ENCODE measurements at places on chromosomes 11 and 22.

GRCh38 chr11:61754534-61755482 lies 2.4 kb downstream of the MYRF start:
- peaks cover 13% of the 10 kb centered on the region for H3K4me1 ChIP-seq
- DNase-seq, result peak; percentile 82
- H3K4me3 ChIP-seq, result no peak overlapping the region
- H3K36me3 ChIP-seq, result no peaks in the 10 kb centered on the region
- peak overlapping the region; percentile 63 for H3K27ac ChIP-seq
- peaks cover 5% of the 10 kb centered on the region for H3K27me3 ChIP-seq

DNA sequence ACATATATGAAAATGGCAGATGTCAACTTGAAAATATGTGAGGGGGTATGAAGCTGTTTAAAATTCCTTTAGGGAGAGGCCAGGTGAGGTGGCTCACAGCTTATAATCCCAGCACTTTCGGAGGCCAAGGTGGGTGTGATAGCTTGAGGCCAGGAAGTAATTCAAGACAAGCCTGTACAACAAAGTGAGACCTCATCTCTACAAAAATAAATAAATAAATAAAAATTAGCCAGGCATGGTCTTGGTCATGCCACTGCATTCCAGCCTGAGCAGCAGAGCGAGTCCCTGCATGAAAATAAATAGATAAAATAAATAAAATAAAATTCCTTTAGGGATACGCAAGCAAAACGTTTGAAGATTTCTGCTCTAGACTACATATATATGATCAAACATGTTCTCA lies 38.1 kb upstream of the FAM181B start:
- H3K4me3 ChIP-seq, result no peak overlapping the region
- DNase-seq, result no peak
- no peaks in the 10 kb centered on the region for H3K36me3 ChIP-seq

- H3K27ac ChIP-seq, result no peak overlapping the region
- H3K36me3 ChIP-seq, result no peaks in the 10 kb centered on the region
- no peak overlapping the region for H3K4me3 ChIP-seq
- peaks cover 19% of the 10 kb centered on the region for H3K4me1 ChIP-seq
- DNase-seq, result no peak
- H3K27me3 ChIP-seq, result no peaks in the 10 kb centered on the region
These were observed 154.3 kb upstream of the RASSF10 start for GRCh38 chr11:12854829-12855228.

- H3K27ac ChIP-seq, result no peak overlapping the region
- H3K36me3 ChIP-seq, result no peaks in the 10 kb centered on the region
- no peaks in the 10 kb centered on the region for H3K27me3 ChIP-seq
- no peaks in the 10 kb centered on the region for H3K4me1 ChIP-seq
These were observed 861.3 kb downstream of the TBC1D22A start for GRCh38 chr22:47623763-47624148.

GRCh38 chr11:132640952-132641351 lies 891.3 kb downstream of the OPCML start:
- no peaks in the 10 kb centered on the region for H3K4me1 ChIP-seq
- H3K27me3 ChIP-seq, result no peaks in the 10 kb centered on the region
- H3K27ac ChIP-seq, result no peak overlapping the region
- DNase-seq, result no peak
- no peak overlapping the region for H3K4me3 ChIP-seq

GRCh38 chr22:20904980-20905355 lies 12.2 kb upstream of the CRKL start:
- no peaks in the 10 kb centered on the region for H3K36me3 ChIP-seq
- H3K4me3 ChIP-seq, result no peak overlapping the region

GRCh38 chr11:29268733-29269132 lies 748.1 kb downstream of the KCNA4 start:
- no peaks in the 10 kb centered on the region for H3K27me3 ChIP-seq
- DNase-seq, result no peak
- H3K4me3 ChIP-seq, result no peak overlapping the region
- H3K27ac ChIP-seq, result no peak overlapping the region
- H3K36me3 ChIP-seq, result no peaks in the 10 kb centered on the region
- no peaks in the 10 kb centered on the region for H3K4me1 ChIP-seq

DNA sequence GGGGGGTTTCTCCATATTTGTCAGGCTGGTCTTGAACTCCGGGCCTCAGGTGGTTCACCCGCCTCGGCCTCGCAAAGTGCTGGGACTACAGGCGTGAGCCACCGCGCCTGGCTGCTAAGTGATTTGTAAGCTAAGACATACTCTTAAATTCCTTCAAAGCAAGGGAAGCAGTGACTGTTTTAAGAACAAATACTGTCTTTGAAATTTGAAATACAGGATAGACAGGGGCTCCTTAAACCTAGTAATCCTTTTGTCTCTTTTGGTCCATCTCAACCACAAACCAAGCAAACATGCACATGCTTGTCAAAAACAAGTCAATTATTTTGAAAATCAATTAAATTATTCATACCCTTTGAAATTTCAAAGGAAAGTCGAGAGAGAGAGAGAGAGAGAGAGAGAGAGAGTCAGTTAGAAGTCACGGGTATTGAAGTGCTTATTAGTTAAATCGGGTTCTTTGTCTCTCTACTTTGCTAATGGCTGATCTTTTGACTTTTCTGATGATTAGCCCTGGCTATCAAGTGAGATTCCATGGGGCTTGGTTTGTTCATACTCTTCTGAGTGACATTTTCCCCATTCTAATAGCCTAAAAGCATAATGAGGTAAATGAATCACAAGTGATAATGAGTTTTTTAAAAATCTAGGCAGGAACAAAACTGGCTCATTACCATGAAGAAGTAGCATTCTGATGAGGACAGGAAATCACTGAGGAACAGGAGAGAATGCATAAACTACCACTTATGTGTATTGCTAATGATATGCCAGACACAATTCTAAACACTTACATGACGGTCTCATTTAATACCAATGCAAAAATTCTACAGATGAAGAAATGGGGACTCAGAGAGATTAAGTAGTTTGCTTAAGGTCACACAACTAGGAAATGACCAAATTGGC lies 48.0 kb downstream of the MCHR1 start:
- no peak overlapping the region for H3K27ac ChIP-seq
- H3K27me3 ChIP-seq, result no peaks in the 10 kb centered on the region
- H3K4me3 ChIP-seq, result no peak overlapping the region
- DNase-seq, result peak; percentile 57
- H3K4me1 ChIP-seq, result no peaks in the 10 kb centered on the region
- no peaks in the 10 kb centered on the region for H3K36me3 ChIP-seq

DNA sequence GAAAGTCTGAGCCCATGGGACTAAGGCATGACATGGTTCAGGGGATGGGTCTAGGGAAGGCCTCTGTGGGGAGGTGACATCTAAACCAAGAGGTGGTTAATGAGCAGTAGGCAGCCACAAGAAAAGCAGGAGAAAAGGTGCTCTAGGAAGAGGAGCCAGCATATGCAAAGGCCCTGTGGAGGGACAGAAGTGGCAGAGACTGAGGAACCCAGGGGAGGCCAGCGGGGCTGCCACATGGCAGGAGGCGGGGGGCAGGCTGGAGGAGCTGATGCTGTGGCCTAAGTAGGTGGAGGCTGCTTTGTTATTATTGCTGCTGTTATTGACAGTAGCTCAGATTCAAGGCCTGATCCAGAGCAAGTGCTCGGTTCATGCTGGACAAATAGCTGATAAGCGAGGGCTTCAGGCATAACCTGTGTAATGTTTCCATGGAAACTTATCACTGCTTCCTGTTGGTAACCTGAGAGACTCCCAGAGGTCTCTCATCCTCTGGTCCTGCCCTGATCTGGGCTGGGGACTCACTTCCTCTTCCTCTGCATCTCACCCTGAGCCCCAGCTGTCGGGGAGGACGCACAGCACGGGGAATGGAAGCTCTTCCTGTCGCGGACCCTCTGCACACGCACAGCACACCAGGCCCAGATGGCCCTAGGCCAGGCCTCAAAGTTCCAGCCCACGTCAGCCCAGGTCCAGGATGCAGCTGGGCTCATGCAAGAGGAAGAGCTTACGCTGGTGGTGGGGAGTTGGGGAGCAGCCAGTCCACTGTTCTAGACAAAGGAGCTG lies 75.2 kb upstream of the TP53I11 start:
- no peaks in the 10 kb centered on the region for H3K27me3 ChIP-seq
- no peak for DNase-seq
- H3K36me3 ChIP-seq, result no peaks in the 10 kb centered on the region
- H3K27ac ChIP-seq, result no peak overlapping the region
- H3K4me3 ChIP-seq, result no peak overlapping the region
- H3K4me1 ChIP-seq, result peaks cover 10% of the 10 kb centered on the region

DNA sequence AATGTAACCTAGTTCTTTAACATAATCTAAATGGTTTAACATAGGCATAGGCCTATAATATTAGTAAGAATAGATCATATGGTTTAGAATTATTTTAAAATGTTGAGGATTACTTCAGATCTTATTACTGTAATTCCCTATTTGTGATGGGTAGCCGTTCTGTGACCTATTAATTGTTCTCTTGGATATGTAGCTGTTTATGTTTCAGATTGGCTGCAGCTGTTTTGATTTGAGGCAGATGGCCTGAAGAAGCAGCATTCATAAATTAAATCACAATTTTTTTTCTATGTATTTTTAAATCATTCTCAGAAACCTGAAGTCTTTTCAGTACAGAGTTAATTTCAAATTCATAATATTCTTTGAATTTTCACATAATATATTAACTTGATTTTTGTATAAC lies 104.5 kb downstream of the PDE3B start:
- no peak overlapping the region for H3K4me3 ChIP-seq
- H3K36me3 ChIP-seq, result no peaks in the 10 kb centered on the region
- DNase-seq, result no peak
- no peaks in the 10 kb centered on the region for H3K27me3 ChIP-seq
- H3K27ac ChIP-seq, result no peak overlapping the region
- H3K4me1 ChIP-seq, result peaks cover 9% of the 10 kb centered on the region

DNA sequence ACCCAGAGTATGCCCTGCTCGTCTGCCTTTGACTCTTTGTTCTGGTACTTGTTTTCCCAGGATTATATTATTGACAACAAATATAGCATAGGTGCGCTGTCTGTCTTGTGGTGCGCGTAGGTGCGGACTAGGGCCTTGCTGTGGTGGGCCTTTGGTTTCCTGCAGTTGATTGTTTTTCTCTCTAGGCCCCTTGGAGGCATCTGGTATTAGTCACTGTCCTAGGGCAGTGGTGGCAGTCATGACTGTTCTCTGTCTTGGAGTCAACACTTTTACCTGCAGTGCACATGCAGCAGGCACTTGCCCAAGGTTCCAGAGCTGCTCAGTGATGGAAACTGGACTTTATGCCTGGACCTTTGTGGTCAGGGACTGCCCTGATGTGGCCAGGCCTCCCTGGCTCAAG lies 18.6 kb downstream of the PPP6R2 start:
- no peak overlapping the region for H3K4me3 ChIP-seq
- no peak for DNase-seq
- H3K27ac ChIP-seq, result no peak overlapping the region
- peaks cover 2% of the 10 kb centered on the region for H3K4me1 ChIP-seq
- no peaks in the 10 kb centered on the region for H3K36me3 ChIP-seq

GRCh38 chr22:34781681-34782080 lies 284.3 kb upstream of the ISX start:
- no peaks in the 10 kb centered on the region for H3K4me1 ChIP-seq
- H3K36me3 ChIP-seq, result no peaks in the 10 kb centered on the region
- no peak overlapping the region for H3K4me3 ChIP-seq
- no peaks in the 10 kb centered on the region for H3K27me3 ChIP-seq

- no peak for DNase-seq
- H3K4me3 ChIP-seq, result no peak overlapping the region
These were observed 9.0 kb downstream of the SYT12 start for GRCh38 chr11:67031791-67032561.

DNA sequence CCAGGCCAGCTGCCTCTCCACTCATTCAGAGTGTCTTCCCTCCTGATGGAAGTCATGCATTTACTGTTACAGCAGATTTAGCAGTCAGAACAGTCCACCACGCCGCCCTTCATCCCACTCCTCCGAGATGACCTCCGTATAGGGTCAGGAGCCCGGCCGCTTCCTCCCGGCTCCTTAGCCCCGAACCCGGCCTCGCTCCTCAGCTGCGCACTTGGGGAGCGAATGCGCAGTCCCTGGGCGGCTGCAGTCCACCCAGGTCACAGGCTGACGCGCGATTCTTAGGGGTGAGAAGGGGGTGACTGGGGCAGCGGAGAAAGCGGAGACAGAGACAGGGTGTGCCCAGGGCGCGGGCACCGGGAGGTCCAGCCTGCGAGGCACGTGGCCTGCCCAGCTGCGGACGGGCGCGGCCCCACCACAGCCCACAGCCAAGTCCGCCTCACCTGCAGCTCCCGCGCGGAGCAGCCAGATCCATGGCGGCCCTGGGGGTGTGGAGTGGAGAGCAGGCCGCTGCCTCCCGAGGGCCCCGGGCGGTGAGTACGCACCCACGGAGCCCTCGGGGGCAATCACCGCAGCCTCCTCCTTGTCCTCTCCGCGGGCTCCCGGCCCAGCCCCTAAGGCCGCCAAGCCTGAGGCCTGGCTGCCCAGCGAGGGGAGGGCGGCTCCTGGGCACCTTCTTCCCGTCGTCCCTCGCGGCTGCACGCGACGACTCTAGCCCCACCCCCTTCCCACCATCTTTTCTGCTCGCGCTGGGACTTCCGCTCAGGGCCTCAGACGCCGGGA lies 286.6 kb downstream of the BRD1 start:
- H3K4me3 ChIP-seq, result no peak overlapping the region
- H3K27ac ChIP-seq, result no peak overlapping the region

DNA sequence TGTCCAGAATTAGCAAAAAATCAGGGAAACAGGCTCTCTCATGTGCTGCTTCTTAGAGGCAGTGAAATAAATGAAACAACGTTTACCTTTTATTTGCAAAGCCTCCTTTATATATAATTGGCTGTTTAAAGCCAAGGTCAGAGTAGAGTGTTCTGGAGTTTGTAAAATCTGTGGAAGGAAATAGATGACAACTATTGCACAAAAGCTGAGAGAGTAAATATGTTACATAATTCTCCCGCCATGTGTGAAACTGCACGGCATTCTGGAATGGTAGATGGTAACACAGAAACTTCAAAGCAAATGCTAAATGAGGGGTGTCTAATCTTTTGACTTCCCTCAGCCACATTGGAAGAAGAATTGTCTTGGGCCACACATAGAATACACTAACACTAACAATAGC lies 51.5 kb upstream of the FGF3 start:
- H3K4me1 ChIP-seq, result no peaks in the 10 kb centered on the region
- DNase-seq, result no peak
- H3K36me3 ChIP-seq, result no peaks in the 10 kb centered on the region
- H3K27ac ChIP-seq, result no peak overlapping the region

- peaks cover 52% of the 10 kb centered on the region for H3K36me3 ChIP-seq
- H3K4me1 ChIP-seq, result no peaks in the 10 kb centered on the region
- H3K27ac ChIP-seq, result no peak overlapping the region
- DNase-seq, result no peak
These were observed 7.9 kb downstream of the PPIL2 start for GRCh38 chr22:21673534-21674321.

Data from upper lobe of left lung (tissue), 6 donors.